ENCODE measurements at places on chromosomes 16 and 17.

- no peak for DNase-seq
These were observed 21.9 kb upstream of the BCAR1 start for GRCh38 chr16:75273054-75273925.

GRCh38 chr17:39769974-39770587 is 32.3 kb downstream of the GRB7 start:
- no peak for DNase-seq

DNA sequence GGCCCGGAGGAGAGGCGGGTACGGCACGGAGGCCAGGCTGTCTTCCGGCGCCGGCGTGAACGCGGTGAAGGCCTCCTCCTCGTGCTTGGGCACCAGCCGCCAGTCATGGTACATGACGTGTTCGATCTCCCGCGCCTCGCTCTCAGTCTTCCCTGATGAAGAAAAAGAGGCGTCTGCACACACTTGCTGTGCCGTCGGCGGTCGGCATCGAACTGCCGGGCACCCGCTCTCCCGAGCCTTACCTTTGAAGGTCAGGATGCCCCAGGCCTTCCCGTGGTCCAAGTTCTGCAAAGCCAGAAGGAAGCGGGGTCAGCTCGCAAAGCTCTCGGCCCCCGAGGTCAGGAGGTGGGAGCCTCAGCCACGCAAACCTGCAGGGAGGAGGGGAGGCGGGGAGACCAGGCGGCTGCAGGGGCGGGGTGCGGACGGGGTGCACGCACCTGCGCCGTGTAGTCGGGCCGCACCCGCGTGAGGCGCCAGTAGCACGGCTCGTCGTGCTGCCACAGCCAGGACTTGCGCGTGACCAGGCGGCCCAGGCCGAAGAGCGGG is at the start of gene EME2:
TSS of gene EME2 (plus strand) at position 449 of the 546 bp plus-strand sequence. CDS start 418 bp downstream, outside the sequence.
- DNase-seq, result no peak

DNA sequence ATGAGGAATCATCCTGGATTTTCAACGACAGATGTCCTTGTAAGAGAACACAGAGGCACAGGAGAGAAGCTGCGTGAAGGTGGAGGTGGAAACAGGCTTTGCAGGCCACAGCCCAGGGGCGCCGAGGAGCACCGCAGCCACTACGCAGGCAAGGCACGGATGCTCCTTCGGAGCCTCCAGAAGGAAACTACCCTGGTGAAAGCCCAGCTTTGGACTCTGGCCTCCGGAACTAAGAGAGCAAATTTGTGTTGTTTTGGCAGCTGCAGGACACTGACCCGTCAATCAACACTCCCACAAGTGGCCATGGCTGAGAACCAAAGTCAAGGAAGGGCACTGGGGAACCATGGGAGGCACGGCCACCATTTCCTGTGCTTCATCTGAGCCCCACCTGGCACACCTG is 3.4 kb downstream of the ARL16 start:
- no peak for DNase-seq

GRCh38 chr16:84423416-84423837 is 55.1 kb downstream of the ATP2C2 start:
- peak; percentile 44 for DNase-seq

DNA sequence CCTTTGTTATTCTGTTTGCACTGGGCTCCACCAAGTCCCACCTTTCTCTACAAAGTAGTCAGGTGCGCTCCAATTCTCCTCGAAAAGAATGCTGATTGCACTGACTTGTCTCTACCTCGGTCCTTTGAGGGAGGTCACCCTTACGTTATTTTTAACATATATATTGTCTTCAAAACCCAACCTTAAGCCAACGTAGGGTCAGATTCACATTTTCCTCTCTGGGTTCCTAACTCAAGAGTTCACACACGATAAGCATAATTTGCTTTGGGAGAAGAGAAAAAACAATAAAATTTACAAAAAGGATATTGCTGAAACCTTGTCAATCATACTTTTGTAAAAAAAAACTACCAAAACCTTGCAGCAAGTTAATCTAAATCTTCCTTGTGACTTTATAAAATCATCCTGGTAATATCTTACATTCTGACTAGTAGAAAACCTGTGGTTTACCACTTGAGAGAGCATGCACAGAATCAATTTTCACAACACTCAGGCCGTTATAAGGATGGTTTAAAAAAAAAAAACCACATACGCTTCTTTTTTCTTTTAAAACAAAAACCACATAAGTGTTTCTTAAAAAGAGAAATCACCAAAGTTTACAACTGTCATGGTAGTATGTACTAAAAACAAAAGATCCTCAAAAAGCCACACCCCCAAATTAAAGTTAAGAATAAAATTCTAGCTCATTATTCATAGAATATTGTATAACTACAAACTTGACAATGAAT is 72.2 kb upstream of the TRAP1 start:
- no peak for DNase-seq

GRCh38 chr17:73969956-73970355 is 233.5 kb upstream of the RPL38 start:
- no peak for DNase-seq

GRCh38 chr17:35901631-35902175 is 21.5 kb upstream of the CCL5 start:
- DNase-seq, result no peak

GRCh38 chr17:58329035-58329809 is 627 bp upstream of the TSPOAP1 start:
- DNase-seq, result no peak

- no peak for DNase-seq
These were observed 35.1 kb upstream of the SREBF1 start for GRCh38 chr17:17871913-17872312.

DNA sequence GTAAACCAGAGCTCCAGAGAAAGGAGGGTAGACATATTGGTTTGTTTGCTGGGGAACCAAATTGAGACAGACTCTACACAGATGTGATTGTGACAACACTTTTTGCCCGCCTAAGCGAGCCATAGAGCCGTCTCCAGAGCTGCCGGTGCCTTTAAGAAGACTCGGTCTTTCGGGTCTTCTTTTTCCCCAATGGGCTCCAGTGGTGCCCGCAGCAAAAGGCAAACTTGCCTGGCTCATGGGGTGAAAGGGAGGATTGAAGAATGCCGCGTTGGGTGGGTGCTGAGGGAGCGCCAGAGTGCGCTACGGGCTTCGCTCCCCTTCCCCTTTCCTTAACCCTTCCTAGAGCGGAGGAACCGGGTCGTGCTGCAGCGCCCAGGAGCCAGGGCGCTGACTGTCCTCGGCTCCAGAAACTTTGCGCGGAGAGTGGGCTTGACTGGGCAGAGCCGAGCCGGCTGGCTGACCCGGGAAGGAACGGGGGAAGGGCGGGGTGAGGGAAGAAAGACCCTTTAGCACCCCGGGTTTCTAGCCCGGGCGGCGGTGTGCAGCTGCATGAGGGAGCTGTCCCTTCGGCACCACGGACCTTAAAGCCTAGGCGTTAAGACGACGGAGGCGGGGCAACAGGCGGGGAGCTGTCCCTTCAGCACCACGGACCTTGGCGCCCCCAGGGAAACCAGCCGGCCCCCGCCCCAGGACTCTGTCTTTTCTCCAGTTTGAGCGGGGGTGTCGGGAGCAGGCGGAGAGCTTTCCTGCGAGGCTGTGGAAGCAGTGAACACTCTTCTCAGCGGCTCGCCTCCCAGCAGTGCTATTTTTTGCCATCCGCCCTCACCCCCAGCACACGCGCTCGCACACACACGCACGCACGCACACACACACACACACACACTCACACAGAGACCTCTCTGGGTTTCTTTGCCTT is at the start of gene CACNG3:
TSS of gene CACNG3 (plus strand) at position 880 of the 916 bp plus-strand sequence. CDS start 420 bp downstream, outside the sequence.
- DNase-seq, result no peak

Measured in NCI-H446 (cell line).